WERI-Rb-1 (cell line): ENCODE measurements at places on chromosomes 7 and 10.
A peak's percentile ranks its signal among the peaks of the same experiment; 100 is the strongest.

GRCh38 chr10:71074176-71074755 lies 138.1 kb upstream of the UNC5B start:
- peak; percentile 6 for DNase-seq

- DNase-seq: no peak
Observed at GRCh38 chr7:120915314-120916105, 35.1 kb upstream of the ING3 start.

- peak; percentile 67 for DNase-seq
Observed at GRCh38 chr10:98170249-98171117, 36.0 kb downstream of the R3HCC1L start.

DNA sequence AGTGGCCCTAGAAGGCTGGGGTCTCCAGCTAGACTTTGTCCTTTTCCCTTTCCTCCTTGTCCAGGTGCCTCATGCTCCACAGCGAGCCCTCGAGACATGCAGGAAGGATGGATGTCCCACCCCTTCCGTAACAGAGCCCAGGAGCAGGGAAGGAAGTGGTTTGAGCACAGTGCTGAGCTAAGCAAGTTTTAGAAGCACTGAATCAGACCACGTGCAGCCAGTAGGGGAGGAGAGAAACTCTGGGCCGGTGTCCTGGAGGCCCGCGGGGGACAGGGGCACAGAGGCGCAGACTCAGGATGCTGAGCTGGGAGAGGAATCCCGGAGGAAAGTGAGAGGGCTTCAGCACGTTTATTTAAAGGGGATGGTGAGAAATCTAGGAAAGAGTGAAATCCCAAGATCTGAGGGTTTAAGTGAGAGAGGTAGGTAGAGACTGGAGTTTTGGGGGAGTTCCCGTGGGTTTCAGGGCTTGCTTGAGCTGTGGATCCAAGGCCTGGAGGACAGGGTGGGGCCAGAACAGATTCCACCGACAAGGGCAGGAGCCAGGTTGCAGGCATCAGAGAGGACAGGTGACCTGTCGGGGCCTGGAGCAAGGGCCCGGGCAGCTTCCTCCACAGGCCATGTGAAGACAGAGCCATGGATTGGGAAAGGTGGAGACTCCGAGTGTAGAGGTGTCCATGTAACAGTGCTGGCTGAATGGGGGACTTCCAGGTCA lies 4.4 kb upstream of the IRF5 start:
- DNase-seq: no peak

- no peak for DNase-seq
Observed at GRCh38 chr7:33185786-33186185, 56.4 kb downstream of the BBS9 start.

DNA sequence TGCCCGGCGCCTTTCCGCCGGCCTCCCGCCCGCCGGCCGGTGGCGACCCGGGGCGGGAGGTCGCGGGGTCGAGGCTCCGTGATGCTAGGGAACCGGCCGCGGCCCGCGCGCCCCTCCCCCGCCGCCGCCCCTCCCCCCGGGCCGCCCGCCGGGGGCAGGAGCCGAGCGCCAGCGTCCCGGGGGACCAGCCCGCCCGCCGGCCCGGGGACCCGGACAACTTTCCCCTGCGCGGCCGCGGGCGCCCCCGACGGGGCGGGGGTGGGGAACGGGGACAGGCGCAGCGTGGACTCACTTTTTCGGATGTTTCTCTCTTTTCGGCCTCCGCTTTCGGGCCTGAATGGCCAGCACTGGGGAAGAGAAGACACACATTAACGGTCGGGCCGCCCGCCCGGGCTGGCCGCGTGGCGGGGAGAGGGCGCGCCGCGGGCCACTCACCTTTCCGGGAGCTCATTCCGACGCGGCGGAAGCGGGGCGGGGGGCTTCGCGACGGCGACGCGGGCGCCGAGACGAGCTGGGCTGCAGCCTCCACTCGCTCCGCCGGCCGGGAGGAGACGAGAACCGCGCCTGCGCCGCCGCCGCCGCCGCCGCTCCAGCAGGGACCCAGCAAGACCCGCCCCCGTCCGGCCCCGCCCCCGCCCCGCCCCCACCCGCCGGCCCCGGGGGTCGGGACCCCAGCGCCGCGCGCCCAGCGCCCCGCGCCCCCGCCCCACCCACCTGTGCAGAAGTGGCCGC lies at the start of gene SRPK2:
SRPK2 (minus strand) TSS at position 566 of the 732 bp plus-strand sequence.
- peak; percentile 85 for DNase-seq

GRCh38 chr7:110373416-110373815 lies 717.5 kb upstream of the LRRN3 start:
- DNase-seq: no peak

DNA sequence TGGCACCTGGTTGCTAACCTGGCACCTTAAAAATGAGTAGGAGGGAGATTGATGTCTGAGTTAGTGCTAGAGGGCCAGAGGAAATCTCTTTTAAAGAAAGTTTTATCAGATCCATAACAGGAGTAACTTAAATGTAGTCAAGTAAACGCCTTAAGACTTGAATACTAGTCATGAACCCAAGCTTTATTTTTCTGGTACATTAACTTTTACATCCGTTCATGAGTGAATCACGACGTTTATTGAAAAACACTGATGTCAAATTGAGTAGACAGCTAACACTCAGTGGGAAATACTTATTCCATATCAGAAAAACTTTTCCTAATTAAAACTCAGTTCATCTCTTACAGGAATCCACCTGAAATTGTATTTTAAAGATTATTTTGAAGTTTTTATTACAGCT lies 6.9 kb upstream of the LAMB1 start:
- DNase-seq: no peak

GRCh38 chr7:13411151-13411550 lies 578.3 kb downstream of the ETV1 start:
- no peak for DNase-seq

- no peak for DNase-seq
Observed at GRCh38 chr7:43735802-43736603, 6.7 kb upstream of the COA1 start.

DNA sequence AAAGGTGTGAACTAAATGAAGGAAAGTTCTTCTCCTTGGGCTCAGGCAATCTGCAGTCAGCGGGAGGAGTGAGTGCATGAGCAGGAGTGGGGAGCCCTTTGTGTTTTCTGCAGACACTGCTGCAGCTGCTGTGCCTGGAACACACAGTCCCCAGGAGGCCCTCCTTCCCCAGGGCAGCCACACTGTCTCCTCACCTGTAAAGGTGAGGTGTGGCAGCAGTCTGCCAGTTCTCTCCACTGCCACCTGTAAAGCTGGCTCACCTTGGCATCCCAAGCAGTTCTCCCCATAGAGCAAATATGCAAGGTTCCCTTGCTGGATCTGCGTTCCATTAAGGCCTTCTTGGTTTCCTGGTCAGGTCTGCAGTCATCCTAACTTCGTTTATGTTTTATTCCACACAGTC lies 5.2 kb upstream of the VWC2 start:
- no peak for DNase-seq

DNA sequence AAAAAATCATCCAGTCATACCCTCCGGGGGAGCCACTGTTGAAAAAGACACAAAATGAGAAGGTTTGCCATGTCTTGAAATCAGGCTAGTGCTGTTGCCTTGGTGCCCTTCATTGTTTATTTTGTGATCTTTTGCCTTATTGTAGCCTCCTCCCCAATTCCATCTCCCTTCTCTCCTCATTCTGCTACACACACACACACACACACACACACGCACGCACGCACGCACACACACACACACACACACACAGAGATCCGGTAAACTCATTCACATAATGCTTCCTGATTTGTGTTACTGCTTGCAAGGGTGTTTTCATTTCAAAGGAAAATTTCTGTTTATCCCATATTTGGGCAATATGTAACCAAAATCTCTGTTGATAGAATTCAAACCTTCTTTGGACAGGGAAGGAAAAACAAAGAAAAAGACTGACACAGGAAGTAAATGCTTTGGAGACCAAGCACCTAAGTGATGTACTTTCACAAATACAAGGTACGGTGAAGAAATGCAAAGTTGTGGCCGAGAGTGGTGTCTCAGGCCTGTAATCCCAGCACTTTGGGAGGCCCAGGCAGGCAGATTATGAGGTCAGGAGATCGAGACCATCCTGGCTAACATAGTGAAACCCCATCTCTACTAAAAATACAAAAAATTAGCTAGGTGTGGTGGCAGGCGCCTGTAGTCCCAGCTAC lies 141.1 kb upstream of the CDK13 start:
- no peak for DNase-seq

GRCh38 chr7:30237271-30237695 lies 47.1 kb upstream of the ZNRF2 start:
- DNase-seq: no peak

- no peak for DNase-seq
Observed at GRCh38 chr7:77413861-77414424, 2.2 kb downstream of the GSAP start.

- no peak for DNase-seq
Observed at GRCh38 chr10:112812586-112812985, 137.5 kb upstream of the TCF7L2 start.

DNA sequence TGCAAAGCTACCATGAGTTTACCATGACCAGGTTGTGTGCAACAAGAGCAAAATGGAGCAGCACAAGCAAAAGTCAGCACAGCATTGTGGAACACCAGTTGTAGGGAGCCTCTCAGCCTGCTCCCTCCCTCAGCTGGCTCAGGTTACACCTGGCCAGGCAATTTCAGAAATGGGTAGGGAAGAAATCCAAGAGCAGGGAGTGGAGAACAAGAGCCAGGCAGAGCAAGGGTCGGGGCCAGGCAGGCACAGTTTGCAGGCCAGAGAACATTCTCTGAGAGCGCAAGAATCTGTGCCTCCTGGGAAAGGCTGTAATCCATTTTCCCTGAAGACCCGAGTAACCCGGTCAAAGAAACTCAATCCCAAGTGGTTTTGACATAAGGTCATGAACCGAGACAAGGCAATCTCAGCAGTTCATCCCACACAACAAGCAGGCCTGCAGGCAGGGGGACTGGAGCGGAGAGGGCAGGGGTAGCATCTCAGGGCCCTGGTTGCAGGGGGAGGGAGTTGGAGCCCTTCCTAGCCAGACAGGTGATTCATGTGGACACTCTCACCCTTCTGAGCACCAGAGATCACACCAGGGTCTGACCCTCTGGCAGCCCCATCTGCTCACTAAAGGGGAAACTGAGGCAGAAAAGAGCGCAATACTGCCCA lies 258.4 kb downstream of the PLXNA4 start:
- DNase-seq: no peak

DNA sequence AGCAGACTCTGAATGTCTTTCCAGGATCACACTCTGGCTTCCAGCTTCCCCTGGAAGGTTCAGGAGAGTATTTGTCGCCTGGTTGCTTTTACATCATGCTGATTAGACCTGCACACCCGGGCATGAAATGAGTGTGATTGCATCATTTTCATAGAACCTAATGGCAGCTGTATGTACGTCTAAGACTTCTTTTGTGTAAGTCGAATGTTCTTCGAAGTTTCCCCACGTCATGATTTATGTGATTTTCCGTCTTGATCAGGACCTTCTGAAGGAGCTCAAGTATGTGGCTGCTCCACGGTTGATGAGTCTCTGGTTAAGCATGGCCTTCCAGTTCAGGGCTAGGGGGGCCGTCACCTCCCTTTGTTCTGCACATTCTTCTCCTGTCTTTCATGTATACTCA lies 4.5 kb downstream of the EIF4H start:
- DNase-seq: no peak

DNA sequence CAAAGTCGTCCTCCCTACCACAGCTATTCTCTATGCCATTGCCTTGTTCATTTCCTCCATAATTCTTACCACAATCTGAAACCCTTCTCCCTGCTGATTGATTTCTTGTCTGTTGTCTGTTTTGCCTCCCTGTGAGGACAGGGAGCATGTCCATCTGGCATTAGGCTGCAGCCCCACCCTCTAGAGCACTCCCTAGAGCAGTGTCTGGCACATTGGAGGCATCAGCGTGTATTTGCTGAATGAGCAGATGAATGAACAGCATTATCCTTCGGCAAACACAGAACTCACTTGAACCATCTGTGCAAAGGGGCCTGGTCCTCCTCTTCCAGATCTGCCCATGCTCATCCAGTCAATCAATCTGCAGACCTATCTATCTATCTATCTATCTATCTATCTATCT lies 5.1 kb upstream of the DMBT1 start:
- peak; percentile 67 for DNase-seq

GRCh38 chr10:116211682-116212081 lies 61.3 kb downstream of the GFRA1 start:
- no peak for DNase-seq

DNA sequence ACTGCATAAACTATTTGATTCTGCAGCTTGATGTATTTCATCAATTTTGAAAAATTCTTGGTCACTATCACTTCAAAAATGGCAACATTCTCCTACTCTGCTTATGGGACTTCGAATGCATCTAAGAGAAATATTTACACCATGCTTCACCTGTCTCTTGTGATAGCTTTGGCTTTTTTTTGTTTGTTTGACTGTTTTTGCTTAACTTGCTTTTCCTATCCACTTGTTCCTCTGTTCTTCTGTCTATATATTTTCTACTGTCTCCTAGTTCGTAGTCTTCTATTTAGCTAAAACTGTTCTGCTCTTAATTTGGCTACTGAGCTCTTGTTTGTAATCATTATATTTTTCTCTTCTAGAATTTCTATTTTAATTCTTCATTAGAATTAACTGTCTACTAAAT lies 94.4 kb downstream of the INHBA start:
- DNase-seq: no peak

GRCh38 chr7:10821156-10821555 lies 152.5 kb upstream of the PHF14 start:
- peak; percentile 76 for DNase-seq

GRCh38 chr7:41053820-41054219 lies 649.1 kb downstream of the INHBA start:
- no peak for DNase-seq

DNA sequence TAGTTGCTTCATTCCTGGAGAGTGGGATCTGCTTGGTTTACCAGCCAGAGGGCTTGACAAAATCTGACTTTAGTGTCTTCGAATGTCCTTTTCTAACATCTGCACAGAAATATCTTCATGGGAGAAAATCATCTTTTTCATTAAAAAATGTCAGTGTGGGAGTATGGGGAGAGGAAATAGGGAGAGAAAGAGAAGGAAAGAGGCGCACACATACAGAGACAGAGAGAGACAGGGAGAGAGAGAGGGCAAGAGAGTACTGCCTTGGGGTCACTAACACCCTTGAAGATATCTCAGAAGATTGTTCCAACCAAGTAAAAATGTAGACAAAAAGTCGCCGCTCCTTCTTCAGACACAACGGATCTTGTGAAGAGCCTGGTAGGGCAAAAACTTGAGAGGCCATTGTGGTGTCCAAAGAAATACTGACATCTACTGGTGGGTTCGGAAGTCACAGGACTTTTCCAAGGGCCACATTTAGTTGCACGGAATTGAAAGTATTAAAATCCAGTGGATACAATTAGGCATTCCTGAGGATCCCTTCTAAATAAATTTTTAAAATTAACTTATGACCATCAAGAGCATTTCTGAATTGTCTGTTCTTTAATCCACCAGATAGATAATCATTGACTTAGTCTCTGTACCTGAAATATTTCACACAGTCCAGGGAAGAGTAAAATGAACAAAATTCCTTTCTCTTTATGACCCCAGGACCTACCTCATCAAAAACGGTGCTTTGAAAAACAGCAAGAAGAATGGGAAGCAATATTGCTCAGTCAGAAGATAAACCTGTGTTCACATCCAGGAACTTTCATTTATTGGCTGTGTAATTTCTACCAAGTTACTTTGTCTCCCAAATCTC lies 29.7 kb downstream of the VIM start:
- DNase-seq: peak; percentile 28

GRCh38 chr7:22168129-22168634 lies 188.8 kb downstream of the RAPGEF5 start:
- no peak for DNase-seq

- no peak for DNase-seq
Observed at GRCh38 chr7:29871787-29872398, 65.6 kb downstream of the WIPF3 start.
